Central memory CD4-positive, alpha-beta T cell (primary cell): ENCODE measurements at places on chromosomes 11 and 22.

GRCh38 chr22:38485783-38486182 lies 17.9 kb downstream of the KDELR3 start:
- DNase-seq, result no peak

GRCh38 chr11:79363861-79364378 lies 76.9 kb downstream of the TENM4 start:
- no peak for DNase-seq

- DNase-seq, result no peak
These were observed 8.0 kb upstream of the COMT start for GRCh38 chr22:19933341-19934241.

- DNase-seq, result no peak
These were observed 91.7 kb downstream of the KCNQ1 start for GRCh38 chr11:2536440-2536989.

DNA sequence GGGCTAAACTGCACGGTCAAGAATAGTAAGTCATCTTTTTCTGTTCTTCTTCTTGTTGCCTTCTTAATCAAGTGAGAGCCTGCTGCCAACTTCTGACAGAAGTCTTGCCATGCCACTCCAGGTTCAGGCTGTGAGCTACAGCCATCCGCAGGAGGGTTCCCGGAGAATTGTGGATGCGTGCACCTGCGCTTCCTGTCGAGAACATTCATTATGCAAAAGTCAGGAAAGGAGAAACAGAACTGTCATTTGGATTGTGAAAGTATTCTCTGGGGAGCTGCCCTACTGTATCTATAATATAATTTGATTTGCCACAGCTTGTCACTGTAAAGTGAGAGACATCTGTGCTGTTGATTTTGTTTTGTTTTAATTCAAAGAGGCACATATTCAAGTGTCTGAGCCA lies 12.3 kb downstream of the IL17RA start:
- DNase-seq, result no peak

DNA sequence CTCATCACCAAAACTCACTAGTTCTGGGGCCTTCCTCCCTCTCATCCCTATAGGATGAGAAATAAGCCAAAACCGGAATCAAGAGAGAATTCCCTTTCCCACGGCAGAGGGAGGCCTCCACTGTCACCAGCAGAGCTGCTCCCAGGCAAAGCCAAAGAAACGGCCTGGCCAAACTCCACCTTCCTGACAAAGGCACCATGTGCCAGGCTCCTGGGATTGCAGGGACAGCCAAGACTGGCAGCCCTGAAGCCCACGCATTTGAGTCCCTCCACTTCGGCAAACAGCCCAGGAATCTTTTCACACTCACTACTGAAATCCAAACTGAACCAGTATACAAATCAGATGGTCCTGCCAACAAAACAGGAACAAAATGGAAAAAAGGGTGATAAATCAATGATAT lies 6.1 kb downstream of the SMCO4 start:
- DNase-seq, result no peak

DNA sequence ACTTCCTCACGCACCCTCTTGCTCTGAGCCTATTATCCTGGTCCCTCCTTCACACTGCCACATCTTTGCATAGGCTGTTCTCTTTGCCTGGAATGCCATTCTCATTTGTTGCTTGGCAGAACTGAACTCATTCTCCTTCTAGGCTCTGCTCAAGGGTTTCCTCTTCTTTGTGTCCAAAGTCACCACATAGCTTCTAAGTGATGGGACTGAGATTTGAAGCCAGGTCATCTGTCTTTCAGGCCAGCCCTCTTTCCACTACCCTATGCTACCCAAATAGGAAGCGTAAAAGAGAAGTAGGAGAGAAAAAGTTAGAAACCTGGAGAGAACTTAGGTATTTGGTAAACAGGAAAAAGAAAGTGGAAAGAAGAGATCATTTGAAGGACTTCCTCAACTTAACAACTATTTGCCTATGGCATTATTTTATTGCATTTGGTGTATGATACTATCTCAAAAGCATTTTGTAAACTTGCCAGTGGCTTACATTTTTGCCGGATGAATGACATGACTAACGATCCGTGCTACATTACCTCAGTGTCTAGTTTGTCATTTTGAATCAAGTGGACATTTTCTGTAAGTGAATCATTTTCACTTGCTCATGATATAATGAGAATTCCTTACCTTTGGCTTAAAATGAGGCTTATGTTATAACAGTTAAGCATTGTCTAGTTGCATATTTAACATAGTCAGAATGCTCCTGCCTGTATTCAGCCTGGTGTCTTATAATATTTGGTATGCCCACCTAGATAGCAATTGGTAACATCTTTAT lies 18.5 kb downstream of the NF2 start:
- DNase-seq, result no peak

DNA sequence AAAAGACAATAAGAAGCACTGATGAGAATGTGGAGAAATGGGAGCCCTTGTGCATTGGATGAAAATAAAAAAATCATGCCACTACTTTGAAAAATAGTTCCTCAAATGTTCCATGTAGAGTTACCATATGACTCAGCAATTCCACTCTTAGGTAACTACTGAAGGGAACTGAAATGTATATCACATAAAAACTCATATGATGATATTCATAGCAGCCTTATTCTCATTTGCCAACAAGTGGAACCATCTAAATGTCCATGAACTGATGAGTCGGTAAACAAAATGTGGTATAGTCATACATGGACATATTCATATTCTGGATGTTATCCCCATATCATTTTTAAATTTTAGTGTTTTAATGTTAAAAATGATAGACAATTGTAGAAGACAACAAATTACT lies 3.5 kb downstream of the KRTAP5-9 start:
- DNase-seq, result no peak

- no peak for DNase-seq
These were observed at the start of gene TCN1 for GRCh38 chr11:59866397-59866796. TCN1 (minus strand) TSS chr11:59866487; CDS start chr11:59866470, 17 bp downstream.

DNA sequence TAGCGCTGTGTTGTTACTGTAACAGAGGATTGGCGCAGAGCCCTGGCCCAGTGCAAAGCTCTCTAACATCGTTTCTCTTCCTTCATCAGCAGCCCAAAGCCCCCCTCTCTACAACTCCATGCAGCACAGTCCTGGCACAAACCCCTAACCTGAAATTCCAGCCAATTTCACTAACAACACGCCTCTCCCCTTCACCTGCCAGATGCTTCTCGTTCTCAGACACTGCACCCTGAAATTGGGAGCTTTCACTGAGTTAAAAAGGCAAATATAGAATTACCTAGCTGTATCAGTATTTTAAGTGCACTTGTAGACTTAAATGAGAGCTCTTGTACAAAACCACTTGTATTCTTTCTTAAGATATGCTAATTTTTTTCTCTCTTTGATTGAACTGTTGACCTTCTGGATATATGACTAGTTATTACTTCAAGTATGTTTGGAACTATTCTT lies 16.3 kb downstream of the GRAP2 start:
- DNase-seq, result no peak
